ENCODE measurements at places on chromosomes 3 and 15. TPM values are rescaled to one million over a fixed set of nuclear protein-coding genes. Genes with fewer than 3 reads are reported as not detected.

Gene SLC28A1
- not detected for total RNA-seq

Gene TMOD2
- total RNA-seq: 0.71 TPM

Gene GOLGA6L4
- not detected for total RNA-seq

Gene EXD1
- total RNA-seq: not detected

Gene P2RY13
- not detected for total RNA-seq

Gene CD96
- total RNA-seq: not detected

Gene RNF111
- total RNA-seq: 14.0 TPM

Gene PRICKLE2
- 20.2 TPM for total RNA-seq

Gene MITF
- 32.1 TPM for total RNA-seq

Gene DNAH12
- 0.07 TPM for total RNA-seq

Gene GHRL
- not detected for total RNA-seq

Gene MOBP
- not detected for total RNA-seq

Gene CFAP92
- total RNA-seq: not detected

DNA sequence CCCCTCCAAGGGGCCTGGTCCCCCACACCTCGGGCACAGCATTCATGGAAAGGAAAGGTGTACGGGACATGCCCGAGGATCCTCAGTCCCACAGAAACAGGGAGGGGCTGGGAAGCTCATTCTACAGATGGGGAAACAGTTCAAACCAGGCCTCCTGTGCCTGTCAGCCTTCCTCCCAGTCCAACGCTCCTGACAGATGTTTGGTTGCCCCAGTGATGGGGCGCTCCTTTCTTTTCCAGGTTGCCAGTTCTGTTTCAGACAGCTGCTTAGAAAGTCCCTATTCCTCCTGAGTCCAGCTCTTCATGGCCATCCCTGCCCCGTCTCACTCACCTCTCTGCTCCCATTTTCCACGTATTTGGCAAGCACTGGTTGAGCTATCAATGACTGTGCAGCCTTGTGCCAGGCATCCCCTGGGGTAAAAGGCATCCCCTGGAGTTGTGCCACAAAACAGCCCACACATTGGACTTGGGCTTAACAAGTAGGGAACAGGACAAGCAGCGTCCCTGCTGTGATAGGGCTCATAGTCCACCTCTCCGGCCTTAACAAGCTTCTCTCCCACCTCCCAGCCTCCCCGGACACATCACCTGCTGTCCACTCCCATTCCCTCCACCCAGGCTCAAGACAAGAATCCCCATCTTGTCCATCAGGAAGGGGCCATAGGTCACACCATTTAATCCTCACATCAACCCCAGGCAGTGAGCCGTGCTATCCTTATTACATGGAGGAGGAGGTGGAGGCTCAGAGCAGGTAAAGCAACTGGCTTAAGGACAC, 6.6 kb downstream of the OXTR start:
- DNase-seq: no peak

DNA sequence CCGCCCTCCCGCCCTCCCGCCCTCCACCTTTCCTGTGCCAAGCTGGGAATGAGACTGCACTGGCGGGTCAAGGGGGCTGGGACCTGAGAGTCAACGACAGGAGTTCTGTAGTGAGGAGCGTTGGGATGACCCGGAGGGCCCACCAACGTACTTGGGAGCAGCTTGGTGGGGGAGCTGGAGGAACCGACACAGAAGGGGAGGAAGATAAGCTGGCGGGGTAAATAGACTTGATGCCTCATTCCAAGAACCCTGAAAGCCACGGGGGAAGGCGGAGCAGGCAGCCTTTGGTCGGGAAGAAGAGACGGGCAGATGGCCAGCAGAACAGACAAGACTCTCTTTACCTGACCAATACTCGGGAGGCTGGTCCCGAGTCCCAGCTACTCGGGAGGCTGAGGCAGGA, 277 bp downstream of the FMN1 start:
- no peak for DNase-seq

- no peak for DNase-seq
These were observed 46.2 kb downstream of the GADL1 start for GRCh38 chr3:30848087-30848779.

GRCh38 chr3:167684388-167684993, 30.7 kb upstream of the WDR49 start:
- DNase-seq: peak; percentile 51

GRCh38 chr3:181860235-181860634, 148.5 kb downstream of the SOX2 start:
- no peak for DNase-seq

DNA sequence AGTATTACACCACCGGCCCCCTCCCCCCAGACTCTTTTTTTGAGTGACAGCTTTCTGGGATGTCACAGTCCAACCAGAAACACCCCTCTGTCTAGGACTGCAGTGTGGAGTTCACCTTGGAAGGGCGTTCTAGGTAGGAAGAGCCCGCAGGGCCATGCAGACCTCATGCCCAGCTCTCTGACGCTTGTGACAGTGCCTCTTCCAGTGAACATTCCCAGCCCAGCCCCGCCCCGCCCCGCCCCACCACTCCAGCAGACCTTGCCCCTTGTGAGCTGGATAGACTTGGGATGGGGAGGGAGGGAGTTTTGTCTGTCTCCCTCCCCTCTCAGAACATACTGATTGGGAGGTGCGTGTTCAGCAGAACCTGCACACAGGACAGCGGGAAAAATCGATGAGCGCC, 63.6 kb downstream of the AAGAB start:
- DNase-seq: no peak

DNA sequence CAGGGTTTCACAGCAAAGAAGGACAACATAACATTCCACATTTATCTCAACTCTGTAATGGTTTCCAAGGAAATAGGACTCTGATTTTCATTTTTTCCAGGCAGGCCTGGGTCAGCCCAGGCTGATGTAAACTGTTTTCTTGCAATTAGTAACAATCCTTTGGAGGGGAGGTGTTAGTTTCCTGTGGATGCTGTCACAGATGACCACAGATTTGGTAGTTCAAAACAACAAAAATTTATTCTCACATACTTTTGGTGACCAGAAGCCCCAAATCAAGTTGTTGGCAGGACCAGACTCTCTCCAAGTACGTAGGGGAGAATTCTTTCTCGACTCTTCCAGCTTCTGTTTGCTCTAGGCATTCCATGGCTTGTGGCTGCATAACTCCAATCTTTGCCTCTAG, 88.0 kb downstream of the EDEM1 start:
- DNase-seq: no peak

- DNase-seq: no peak
These were observed 26.0 kb downstream of the MUC20 start for GRCh38 chr3:195746751-195747150.

DNA sequence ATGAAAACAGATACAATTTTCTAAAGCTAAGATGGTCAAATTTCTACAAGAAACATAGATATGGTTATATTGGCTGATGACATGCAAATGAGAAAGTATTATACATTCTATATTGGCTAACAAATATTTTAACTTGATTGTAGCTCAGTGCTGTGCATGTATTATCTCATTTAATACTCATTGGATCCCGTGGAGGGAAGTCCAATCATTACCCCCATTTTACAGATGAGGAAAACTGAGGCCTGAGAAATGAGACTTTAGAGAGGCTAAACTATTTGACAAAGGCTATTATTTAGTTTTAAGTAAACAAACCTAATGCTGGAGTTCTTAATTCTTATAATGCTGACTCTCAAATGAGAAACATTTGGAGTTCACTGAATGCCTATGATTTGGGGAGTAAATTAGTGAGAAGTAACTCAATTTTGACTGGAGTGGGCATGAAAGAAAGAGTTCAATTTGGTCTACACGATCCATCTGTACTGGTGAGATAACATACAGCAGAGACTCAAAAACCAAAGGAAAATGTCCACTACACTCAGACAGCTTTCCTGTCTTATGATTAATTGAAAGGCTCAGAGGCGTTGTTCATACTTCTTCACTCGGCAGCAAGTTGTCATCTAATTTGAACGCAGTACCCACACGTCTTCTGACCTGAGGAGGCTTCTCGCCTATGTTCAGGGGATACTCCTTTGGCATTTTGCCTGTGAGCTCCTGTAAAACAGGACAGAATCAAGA, 72.2 kb upstream of the LMOD3 start:
- DNase-seq: no peak

DNA sequence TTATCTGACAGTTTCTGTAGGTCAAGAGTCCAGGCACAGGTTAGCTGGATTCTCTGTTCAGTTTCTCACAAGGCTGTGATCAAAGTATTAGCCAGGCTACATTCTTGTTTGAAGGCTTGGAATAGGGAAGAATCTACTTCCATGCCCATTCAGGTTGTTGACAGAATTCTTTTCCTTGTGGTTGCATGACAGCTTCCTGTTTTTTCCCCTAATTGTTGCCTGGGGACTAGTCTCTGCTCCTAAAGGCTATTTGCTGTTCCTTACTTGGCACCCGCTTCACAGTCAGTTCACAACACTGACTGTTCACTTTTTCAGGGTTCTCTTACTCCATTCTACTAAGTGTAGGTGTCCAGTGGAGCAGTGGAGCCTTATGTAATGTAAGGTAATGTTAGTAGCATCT, 115.4 kb upstream of the GBE1 start:
- no peak for DNase-seq

DNA sequence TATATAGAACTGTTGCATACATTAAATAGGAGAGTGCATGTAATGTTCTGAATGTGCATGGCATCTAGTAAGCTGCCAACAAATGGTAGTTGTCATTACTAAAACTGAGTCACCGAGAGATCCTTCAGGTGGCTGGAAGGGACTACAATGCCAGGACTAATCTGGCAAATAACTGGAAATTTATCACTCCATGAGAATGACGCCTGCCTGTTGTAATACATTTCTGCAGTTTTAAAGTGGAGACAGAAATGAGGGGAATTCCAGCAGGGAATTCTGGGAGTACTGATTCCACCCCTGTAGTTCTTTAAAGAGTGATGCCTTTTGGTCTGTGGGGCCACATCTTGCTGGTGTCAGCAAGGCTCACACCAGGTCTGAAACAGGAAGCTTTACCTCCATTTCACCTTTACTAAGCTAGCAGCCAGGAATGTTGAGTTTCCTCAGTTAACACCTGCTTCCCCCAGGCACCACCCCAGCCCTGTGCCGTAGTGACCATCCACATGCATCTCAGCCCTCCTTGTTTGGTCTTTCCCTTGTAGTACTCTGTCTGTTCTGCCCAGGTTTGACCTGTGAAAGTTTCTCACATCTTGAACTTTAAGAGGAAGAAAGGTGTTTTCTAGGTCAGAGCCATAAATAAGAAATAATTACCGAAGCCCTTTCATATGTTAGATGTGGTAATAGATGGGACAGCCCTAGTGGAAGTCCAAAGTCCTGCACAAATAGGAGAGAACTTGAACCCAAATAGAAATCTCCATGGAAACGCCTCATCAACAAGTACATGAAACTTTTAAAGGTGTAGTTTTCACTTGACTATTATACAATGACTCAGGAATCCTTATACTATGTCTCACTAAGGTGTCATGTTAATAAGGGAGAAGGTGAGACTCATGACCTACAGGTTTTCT, 56.7 kb upstream of the LMOD3 start:
- DNase-seq: peak; percentile 82

DNA sequence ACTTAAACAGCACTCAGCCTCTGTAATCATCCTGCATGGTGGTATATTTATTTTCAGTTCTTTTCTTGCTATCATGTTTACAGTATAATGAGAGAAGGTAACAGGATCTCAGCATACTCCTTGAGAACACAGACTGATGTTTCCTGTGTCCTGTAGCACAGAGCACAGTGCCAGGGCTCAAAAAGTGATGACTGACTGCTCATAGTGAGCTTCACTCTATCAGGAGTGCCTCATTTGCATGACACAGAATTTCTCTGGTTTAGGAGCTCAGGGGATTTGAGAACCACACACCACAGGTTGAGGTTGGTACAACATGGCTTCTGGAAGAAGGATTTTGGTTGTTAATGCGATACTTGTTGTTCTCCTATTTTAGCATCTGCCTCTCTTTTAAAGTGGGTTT, 68.5 kb upstream of the SLC2A2 start:
- no peak for DNase-seq

GRCh38 chr3:34174740-34175139, 376.3 kb downstream of the PDCD6IP start:
- no peak for DNase-seq

GRCh38 chr3:85781806-85782205, 823.0 kb downstream of the CADM2 start:
- DNase-seq: no peak

GRCh38 chr15:80485370-80486164, 81.4 kb downstream of the ARNT2 start:
- DNase-seq: peak; percentile 53

DNA sequence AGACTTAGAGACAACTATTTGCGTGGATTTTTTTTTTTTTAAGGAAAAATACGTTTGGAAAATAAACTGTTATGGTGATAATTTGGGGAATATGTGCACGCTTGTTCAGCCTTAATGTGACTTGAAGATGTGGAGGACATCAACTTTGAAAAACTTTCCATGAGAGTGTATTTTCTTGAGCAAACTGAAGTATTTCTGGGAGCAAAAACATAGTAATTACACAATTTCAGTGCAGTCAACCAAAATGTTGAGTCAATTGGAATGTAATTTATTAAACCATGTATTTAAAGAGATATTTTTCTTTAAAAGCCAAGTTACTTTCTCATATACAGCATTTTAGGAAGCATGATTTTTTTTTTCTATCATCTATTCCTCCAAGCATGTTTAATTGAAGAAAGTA, 80.3 kb upstream of the FLNB start:
- no peak for DNase-seq

DNA sequence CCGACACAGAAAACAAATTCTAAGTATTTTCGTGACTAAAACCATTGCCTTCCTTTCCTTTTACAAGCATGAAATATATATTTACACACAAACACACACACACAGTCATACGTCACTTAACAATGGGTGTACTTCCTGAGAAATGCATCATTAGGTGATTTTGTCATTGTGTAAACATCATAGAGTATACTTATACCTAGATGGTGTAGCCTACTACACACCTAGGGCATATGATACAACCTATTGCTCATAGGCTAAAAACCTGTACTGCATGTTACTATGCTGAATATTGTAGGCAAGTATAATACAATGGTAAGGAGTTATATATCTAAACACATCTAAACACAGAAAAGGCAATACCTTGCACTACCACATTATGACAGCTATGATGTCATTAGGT, 28.6 kb downstream of the COL6A5 start:
- no peak for DNase-seq

- DNase-seq: no peak
These were observed 60.9 kb upstream of the NPHP3 start for GRCh38 chr3:132783152-132783551.

GRCh38 chr3:154904328-154904727, 175.8 kb upstream of the MME start:
- peak; percentile 19 for DNase-seq

GRCh38 chr3:24830230-24831152, 335.8 kb upstream of the THRB start:
- DNase-seq: no peak

GRCh38 chr3:193865339-193865738, 270.6 kb upstream of the HES1 start:
- DNase-seq: no peak

- DNase-seq: no peak
These were observed 563.0 kb upstream of the CCDC54 start for GRCh38 chr3:106814231-106814630.

DNA sequence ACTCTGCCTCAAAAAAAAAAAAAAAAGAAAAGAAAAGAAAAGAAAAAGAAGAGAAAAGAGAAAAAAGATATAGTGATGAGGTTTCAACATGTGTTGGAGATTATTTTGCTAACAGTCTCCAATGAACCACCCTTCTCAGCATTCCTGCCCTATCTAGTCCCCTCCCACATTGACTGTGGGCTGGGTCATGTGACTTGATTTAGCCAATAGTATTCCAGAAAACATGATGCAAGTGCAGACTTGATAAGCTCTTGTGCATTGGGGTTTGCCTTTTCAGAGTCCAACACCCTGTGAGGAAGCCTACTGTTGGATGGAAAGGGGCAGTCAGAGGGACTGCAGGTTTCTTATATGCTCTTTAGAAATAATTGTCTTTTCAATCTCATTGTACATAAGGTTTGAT, 37.8 kb upstream of the MED12L start:
- DNase-seq: peak; percentile 16

All from Caki2 (cell line).